ENCODE measurements at places on chromosomes 16 and 17. TPM values are rescaled to one million over a fixed set of nuclear protein-coding genes. Genes with fewer than 3 reads are reported as not detected.
A peak's percentile ranks its signal among the peaks of the same experiment; 100 is the strongest.

- peak overlapping the region; percentile 90 for H3K27ac ChIP-seq
- peaks cover 50% of the 10 kb centered on the region for H3K4me1 ChIP-seq
- DNase-seq = no peak
- no peaks in the 10 kb centered on the region for H3K36me3 ChIP-seq
- peak overlapping the region; percentile 100 for H3K4me3 ChIP-seq
Measured at GRCh38 chr16:84699147-84699711, 571 bp upstream of the USP10 start.

RAP1GAP2 gene
- total RNA-seq = 63.8 TPM

DNA sequence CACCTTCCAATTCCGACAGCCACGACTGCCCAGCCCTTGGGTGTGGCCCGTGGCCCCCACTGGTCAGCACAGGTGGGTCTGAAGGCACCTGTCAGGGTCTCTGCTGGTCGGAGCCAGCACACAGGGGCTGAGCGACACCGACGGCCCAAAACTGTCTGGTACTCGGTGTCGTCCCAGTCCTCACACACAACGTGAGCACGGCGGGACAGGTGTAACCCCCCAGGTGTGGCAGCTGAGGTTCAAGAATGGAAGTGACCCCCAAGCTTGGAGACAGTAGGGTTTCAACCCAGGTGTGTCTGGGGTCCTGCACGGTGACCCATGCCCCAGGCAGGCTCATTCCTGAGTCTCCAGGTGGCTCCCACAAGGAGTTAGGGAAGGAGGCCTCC, 1.0 kb downstream of the GALNS start:
- H3K4me1 ChIP-seq = peaks cover 32% of the 10 kb centered on the region
- H3K4me3 ChIP-seq = peak overlapping the region; percentile 98
- peak overlapping the region; percentile 92 for H3K27ac ChIP-seq

PRR11 gene
- 1.5 TPM for total RNA-seq

RUSF1 gene
- total RNA-seq = 20.6 TPM

USP32 gene
- total RNA-seq = 22.8 TPM

- no peak overlapping the region for H3K4me3 ChIP-seq
- H3K4me1 ChIP-seq = no peaks in the 10 kb centered on the region
- no peak overlapping the region for H3K27ac ChIP-seq
- H3K27me3 ChIP-seq = peaks cover 1% of the 10 kb centered on the region
Measured at GRCh38 chr17:10944819-10945218, 106.9 kb upstream of the PIRT start.

Data from left ventricle myocardium inferior (tissue), 1 donor.